HFF-Myc (cell line): ENCODE measurements at places on chromosomes 7 and 10.

DNA sequence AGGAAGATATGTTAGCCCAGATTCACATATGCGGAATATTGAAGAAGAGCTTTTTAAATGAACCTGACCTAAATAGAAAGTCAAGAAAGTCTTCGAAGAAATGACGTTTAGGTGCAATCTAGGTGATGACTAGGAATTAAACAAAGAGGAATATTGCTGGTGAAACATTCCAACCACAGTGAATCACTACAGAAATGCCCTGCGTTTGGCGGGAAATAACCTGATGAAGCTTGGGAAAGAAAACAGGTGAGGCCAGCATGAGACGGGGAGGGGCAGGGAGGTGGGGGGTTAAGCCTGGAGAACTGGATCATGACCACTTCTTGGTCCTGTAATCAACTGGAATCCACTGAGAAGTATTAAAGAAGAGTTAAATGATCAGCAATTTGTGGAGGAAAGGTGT is 299.4 kb upstream of the VSTM2A start:
- no peak for DNase-seq

- no peak for DNase-seq
These were observed 1.2 kb upstream of the PAOX start for GRCh38 chr10:133377818-133378250.

GRCh38 chr7:37694208-37695094 is 10.9 kb downstream of the GPR141 start:
- no peak for DNase-seq

DNA sequence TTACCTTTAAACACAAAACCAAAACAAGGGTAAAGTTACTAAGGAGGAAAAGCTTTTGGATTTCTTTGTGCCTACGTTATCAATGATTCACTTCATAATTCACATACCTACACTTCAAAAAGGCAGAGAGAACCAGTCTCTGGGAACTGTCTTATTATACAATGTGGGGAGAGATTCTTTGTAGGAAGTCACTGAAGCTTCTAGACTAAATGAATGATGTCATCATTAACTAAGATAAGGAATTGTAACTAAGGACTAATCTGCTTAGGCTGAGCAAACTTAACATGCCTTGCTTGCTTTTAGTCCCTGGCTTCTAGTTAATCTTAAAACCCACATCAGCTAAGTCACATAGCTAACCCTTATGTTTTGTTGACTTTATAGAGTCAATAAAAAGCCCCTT is 771.2 kb downstream of the NXPH1 start:
- no peak for DNase-seq

GRCh38 chr7:106075937-106076336 is 36.2 kb downstream of the SYPL1 start:
- no peak for DNase-seq

- DNase-seq = peak; percentile 71
These were observed 918 bp upstream of the RPEL1 start for GRCh38 chr10:103244666-103245271.

- no peak for DNase-seq
These were observed 97.5 kb downstream of the TCF7L2 start for GRCh38 chr10:113047605-113047962.

GRCh38 chr10:122829454-122829853 is 16.2 kb downstream of the CUZD1 start:
- no peak for DNase-seq

GRCh38 chr7:34059136-34059828 is 153.9 kb downstream of the BMPER start:
- no peak for DNase-seq

DNA sequence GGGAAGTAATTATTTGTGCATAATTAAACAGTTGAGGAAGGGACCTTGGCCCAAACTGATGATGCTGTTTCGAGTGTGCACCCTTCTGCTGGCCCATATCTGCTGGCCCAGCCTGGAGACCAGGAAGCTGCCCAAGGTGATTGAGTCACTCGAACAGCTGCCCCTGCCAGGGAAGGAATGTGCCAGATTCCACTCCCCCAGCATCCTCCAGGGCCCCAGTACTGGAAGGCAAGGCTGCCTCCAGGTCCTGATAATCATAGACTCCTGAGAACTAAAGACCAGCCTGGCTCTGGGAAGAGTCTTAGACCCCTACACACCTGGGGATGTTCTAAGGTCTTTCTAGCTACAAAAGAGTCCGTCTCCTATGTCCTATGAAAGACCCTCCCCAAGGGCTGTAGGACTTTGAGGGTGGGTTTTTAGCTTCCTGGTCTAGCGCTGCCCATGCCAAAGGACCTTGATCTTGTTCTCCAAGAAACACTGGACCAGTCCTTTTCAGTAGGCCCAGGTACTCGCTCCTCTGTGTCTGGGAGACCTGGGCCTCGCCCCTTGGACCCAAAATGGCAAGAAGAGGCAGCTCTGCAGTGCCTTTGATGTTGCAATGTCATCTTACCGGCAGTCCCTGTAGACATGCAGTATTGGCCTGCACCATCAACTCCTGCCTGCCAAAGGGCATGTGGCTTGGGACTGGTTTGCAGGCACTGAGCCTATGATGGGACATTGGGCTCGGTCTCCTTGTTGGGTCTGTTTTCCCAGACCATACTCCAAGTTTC is 103.2 kb upstream of the GPR26 start:
- no peak for DNase-seq

DNA sequence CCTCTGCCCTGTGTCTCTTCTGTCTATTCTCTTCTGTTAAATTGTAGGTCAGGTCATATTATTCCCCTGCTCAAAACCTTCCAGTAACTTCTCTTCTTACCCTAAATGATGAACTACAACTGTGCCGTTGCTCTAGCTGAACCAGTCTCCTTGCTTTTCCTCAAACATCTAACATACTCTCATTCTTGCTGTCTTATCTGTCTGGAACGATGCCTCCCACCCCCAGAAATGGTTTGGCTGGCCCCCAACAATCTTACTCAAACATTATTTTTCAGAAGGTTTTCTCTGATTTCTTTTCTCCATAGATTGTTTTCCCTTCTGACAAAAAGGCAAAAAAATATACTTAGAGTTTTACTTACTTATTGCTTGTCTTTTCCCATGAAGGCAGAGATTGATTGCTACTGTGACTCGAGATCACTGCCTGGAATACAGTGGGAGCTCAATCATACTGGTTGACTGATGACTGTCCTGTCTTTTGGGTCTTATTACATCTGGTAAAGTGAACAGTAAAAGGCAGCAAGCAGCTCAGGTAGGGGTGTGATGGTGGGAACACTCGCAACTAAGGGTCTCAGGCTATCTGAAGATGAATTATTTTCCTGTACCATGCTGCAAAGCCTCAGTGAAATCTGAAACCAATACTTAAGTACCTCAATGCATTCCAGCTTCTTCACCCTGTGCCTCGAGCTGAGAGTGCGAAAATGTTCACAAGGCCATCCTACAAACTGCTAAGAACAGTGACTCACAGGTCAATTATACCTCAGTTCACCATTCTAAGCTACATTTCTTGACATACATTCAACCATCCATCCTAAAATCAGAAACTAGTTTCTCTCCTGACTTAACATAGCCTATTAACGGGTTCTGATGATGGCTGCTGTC is 67.6 kb downstream of the DNMBP start:
- no peak for DNase-seq

- no peak for DNase-seq
These were observed 644.4 kb downstream of the GRM8 start for GRCh38 chr7:126608339-126608776.

DNA sequence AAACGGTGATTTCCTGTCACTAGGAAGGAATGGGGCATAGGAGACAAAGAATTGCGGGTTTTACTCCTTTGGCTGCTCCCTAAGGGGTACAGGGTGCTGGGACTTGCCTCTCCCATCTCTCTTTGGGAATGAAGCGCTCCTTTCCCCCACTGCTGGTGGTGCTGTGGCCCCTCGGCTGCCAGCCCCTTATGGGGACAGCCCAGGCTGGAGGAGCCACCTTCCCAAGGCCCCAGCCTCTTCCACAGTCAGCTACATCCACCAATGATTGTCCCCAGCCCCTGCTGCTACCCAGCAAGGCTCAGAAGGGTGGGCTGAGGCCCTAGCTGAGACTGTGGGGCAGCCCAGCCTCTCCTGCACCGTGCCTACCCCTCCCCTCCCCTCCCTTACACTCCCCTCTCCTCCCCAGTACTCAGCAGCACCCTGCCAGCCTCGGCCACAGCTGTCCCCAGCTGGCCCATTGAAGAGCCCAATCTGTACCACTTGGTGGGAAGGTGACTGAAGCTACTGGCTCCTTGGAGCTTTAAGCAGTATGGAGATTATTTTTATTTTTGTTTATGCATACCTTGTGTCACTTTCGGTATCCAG is 19.0 kb downstream of the PRKAG2 start:
- no peak for DNase-seq

DNA sequence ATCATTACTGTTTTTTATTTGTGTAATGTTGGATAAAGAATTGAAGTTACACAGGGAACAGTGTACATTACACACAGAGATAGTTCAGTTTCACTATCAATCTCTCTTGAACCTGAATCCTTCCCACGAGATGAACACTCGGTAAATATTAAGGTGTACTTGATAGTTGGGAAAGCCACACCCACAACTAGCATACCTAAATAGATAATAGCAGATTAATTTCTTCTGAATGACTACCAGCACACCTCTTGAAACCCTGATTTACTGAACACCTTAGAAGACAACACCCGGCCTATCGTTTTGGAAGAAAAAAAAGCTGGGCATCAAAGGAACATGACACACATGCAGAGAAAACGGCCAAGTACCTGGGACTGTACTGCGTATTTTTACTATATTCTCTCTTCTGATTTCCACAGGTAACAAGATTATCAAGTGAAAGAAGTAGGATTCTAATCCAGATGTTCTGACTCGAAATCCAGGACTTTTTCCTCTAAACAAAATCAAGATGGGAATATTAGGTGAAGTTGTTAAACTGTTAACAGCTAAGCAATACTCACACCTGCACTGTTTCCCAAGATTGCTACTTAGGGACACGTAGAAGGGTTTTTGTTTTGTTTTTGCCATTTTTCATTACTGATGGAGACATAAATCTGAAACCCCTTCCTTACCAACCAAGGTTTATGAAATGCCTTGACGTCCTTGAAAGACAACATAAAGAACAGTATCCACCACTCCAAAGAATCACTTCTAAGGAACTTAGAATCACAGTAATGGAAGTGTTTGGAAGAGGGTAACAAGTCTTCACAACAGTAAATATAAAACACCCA is 1.0 kb downstream of the CCDC186 start:
- DNase-seq = no peak

DNA sequence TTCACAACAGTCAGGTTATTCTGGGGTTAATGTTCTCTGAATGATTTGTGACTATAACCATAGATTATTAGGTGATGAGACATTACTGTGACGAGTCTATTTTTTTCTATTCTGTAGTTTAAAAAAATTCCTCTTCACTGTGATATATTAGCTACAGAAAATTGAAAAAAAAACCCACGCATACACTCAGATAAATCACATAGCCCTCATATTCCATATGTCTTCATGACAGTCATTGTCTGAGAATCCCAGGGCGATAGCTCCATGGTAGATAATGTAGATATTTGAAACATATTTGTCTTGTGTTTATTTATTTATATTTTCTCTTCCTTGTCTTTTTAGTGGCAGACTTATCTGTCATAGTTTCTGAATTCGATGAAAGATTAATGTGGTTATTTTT is 110.0 kb downstream of the CAMK1D start:
- no peak for DNase-seq

DNA sequence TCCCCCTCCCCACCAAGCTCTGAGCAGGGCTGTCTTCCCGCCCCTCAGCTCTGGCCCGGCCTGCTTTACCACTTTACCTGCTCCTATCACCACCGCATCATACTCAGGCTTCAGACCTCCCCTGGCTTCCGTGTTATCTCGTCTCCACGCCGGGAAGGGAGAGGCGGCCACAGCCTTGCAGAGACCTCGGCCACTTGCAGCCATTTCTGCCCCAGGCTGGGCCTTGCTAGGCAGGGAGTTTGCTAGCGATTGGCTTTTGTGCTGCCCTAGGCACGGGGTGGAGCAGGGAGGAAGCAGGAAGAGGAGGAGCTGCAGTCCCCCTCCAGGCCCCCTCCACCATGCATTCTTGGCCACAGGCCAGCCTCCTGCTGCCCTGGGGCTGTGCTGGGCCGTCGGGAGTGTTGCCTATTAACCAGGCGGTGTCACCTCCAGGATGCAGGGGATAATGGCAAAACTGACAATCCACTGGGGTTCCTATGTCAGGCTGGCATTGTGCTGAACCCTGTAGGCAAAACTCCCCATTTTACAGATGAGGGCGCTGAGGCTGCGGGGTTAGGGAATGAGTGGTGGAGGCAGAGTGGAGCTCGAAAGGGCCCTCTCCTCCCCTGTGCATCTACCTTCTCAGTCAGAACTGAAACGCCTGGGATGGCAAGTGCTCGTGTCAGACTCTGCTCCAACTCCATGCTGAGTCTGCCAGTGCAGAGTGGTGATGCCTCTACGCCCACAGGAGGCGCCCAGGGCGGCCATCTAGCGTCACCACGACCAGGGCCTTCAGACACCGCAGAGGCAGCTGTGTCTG is at the start of gene PYROXD2:
TSS of gene PYROXD2 (minus strand) at position 251 of the 799 bp plus-strand sequence. CDS start at position 204, 47 bp downstream.
- DNase-seq = peak; percentile 81

GRCh38 chr7:92761391-92762097 is 74.8 kb downstream of the CDK6 start:
- no peak for DNase-seq

- DNase-seq = no peak
These were observed 115.7 kb downstream of the MTPAP start for GRCh38 chr10:30233186-30233959.

- DNase-seq = no peak
These were observed 82.5 kb upstream of the GATA3 start for GRCh38 chr10:7971949-7972348.

- no peak for DNase-seq
These were observed 28.2 kb upstream of the SEMA3D start for GRCh38 chr7:85215098-85215497.

GRCh38 chr10:11153245-11153644 is 135.6 kb downstream of the CELF2 start:
- no peak for DNase-seq

- DNase-seq = no peak
These were observed 137.6 kb downstream of the ADAM12 start for GRCh38 chr10:126250527-126251310.

GRCh38 chr7:142711746-142712616 is 37.3 kb upstream of the PRSS1 start:
- peak; percentile 15 for DNase-seq

GRCh38 chr7:74199551-74200355 is 10.1 kb upstream of the LAT2 start:
- DNase-seq = no peak

GRCh38 chr7:92306153-92306552 is 60.4 kb downstream of the ANKIB1 start:
- DNase-seq = no peak

GRCh38 chr7:77338260-77338659 is 77.9 kb downstream of the GSAP start:
- no peak for DNase-seq

GRCh38 chr7:47228386-47229014 is 353.4 kb downstream of the TNS3 start:
- DNase-seq = no peak

DNA sequence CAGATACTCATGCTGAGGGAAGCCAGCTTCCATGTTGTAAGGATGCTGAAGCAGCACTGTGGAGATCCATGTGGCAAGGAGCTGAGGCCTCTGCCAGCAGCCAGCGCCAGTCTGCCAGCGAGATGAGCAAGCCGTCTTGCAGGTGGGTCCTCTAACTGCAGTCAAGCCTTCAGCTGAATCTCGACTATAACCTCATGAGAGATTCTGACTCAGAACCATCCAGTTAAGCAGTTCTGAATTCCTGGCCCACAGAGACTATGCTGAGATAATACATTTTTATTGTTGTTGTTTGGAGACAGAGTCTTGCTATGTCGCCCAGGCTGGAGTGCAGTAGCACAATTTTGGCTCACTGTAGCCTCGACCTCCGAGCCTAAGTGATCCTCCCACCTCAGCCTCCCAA is 105.6 kb downstream of the SH3PXD2A start:
- DNase-seq = no peak
